Neural progenitor cell (in vitro differentiated cells): ENCODE measurements at places on chromosomes 11 and 22. TPM values are rescaled to one million over a fixed set of nuclear protein-coding genes. Genes with fewer than 3 reads are reported as not detected.

KRTAP5-8 gene
- total RNA-seq, result not detected in 2 replicates

SYT8 gene
- not detected in 2 replicates for total RNA-seq

FOLH1 gene
- not detected in 2 replicates for total RNA-seq

MIF gene
- total RNA-seq, result 132 and 552 TPM in 2 replicates

ZNRF3 gene
- 4.1 and 12.0 TPM in 2 replicates for total RNA-seq
